ENCODE measurements at places on chromosomes 7 and 10.

DNA sequence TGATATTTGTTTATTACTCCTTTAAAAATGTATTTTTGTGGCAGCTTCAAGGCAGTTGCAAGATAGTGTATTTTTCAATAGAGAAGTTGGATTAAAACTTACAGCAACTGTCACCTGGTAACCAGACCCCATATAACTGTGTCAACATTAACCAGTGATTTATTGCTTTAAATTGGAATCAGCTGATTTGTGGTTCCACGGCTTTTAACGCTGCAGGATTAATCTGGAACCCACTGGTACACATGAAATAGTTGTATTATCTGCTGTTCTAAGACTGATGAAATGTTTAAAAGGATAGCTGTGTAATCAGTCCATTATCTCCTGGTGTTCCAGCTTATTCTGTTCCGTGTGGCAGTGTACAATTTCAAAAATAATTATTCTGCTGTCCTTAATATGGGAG lies 180.2 kb downstream of the CELF2 start:
- no peak for DNase-seq

DNA sequence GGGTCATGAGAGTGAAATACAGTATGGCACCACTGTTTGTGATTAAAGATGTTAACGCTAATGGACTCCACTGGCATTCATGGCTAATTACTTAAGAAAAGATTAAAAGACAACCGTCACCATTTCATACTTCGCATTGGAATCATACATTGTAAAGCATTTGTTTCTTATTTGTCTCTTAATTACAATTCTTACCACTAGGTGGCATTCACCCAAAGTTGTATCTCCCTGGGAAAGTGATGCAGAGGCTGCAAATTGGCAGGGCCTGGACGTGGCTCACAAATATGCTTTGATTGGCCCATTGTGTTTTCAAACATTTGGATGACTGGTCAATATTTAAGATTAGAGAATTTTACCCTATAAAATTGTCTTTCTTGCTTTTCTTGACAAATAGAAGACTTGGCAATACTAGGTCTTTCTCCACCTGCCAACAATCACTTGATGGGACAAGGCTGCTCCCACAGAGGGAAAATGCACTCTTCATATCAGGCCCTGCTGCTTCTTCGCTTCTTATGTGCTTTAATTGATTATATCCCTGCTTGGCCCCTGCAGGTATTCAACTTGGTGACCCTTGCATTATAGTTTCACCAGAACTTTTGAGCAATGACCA lies 72.1 kb upstream of the STARD3NL start:
- no peak for DNase-seq

DNA sequence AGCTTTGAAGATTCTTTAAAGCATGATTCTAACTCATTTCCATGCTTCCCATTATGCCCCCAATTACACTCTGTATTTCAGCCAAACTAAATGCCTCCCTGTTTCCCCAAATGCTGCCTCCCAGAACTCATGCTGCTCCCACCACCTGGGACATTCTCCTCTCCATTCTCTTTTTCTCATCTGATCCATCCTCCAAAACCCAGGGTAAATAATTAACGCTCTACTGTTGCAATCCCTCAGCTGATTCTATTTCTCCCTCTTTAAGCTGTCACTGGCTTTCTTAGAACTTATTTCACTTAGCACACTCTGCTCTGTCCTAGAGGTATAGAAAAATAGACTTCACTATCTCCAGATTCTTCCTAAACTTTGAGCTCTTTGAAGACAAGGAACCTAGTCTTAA lies 104.7 kb downstream of the ICA1 start:
- DNase-seq, result no peak

- no peak for DNase-seq
Measured at GRCh38 chr10:112189465-112189864, 5.9 kb upstream of the GPAM start.

GRCh38 chr10:95559471-95559870 lies 1.7 kb downstream of the SORBS1 start:
- DNase-seq, result no peak

- no peak for DNase-seq
Measured at GRCh38 chr10:59894114-59894513, 12.2 kb downstream of the CCDC6 start.

GRCh38 chr7:33716581-33717477 lies 188.5 kb upstream of the BMPER start:
- DNase-seq, result no peak

DNA sequence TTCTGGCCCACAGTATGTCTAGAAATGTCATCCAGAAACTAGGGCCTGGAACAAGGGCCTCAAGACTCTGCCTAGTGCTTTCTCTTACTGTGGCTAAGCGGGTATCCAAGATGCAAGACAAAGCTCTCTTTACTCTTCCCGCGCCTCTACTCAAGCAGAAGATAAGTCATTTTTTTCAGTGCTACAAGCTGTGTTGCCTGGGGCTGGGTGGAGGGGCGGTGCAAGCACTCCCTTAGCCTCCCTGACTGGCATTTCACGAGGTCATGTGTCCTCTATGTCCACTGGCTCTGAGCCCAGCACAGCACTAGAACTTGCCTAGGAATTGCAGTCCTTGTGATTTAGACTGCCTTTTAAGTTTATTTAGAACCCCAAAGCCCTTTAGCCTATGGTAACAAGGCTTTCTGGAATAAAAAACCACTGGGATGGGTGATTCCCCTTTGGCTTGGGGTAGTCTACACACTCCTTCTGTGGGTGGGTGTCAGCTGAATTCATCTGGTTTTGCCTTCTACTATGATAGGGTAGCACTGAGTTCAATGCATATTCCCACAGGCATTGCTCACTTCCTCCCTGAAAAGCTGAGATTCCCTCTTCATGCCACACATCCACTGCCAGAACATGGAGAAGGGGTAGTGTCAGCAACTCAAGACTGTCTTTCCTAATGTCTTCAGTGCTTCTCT lies 371.8 kb upstream of the KCND2 start:
- DNase-seq, result no peak

DNA sequence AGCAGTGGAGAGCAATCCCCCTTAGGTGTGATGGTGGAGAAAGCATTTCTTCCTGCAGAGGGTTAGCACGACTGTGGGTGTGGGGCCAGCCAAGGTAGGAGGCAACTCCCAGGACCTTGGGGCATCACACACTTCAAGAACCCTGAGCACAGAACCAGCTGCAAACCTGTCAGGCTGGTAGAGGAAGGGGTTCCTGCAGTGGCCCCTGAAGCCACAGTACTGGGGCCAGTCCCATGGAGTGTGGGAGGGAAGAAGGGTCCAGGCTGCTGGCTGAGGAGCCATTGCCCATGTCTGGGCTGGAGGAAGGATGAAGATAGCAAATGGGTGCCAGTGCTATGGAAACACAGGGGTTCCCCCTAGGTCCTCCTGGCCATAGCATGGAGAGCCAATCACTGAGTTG lies 110.5 kb downstream of the VWC2 start:
- no peak for DNase-seq

DNA sequence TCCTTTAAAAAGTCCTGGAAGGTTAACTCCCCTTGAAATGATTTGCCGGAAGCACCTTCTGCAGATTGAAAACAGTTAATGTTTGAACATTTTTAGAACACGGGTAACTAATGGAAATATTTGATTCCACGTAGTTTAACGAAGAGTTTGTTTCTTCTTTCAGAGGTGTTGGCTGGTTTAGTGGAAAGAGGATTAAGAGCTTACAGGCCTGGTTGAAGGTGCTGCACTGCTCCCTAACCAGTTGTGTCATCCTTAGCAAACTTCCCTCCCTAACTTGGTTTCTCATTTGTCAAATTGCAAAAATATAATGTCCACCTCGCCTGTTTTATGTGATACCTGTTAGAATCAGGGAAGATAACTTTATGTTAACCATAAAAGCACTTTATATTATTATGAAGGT lies 243.0 kb upstream of the FZD8 start:
- no peak for DNase-seq

GRCh38 chr7:140684066-140684950 lies 11.6 kb downstream of the ADCK2 start:
- no peak for DNase-seq

DNA sequence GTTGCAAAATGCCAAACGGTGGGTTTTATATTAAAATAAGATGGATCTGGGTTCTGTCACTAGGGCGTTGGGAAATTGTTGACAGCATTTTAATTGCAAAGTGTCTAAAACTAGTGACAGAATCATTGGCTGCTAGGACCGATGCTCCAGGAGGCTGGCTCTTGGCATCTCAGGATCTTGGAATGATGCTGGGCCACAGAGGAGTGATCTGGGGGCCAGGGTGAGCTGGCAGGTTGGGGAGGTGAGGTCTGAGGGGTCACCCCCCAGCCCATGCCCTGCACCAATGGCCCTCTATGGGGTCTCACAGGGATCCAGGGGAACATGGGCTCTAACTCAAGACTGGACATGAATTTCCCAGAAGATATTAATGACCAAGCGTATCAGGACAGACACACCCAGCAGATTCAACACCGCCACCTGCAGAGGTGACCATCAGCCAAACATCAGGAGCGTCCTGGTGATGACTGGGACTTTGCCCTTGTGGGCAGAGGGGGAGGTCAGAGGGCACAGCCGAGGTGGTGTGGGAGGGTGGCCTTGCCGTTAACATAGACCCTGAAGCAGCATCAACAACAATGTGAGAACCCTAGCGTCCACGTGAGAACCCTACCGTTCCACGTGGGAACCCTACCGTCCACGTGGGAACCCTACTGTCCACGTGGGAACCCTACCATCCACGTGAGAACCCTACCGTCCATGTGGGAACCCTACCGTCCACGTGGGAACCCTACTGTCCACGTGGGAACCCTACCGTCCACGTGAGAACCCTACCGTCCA lies 89.0 kb upstream of the PPP2R2D start:
- no peak for DNase-seq

GRCh38 chr10:33335801-33336581 lies 1.5 kb upstream of the NRP1 start:
- no peak for DNase-seq

DNA sequence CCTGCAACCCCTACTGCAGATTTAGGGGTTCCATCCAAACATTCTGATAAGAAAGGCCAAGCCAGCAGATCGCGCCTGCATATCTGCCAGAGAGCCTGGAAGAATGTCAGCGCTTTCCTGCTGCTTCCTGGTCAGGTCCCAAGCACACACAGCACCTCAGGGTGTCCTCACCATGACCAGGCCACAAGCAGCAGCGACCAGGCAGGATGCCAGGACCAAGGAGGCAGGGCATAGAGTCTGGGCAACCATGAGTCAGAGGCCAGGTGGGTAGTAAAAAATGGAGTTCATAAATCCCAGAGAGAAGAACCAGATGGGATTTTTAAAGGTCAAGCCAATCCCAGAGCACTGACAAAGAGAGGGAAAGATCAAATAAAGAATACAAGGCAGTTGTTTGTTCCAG lies 5.5 kb upstream of the FAM131B start:
- no peak for DNase-seq

DNA sequence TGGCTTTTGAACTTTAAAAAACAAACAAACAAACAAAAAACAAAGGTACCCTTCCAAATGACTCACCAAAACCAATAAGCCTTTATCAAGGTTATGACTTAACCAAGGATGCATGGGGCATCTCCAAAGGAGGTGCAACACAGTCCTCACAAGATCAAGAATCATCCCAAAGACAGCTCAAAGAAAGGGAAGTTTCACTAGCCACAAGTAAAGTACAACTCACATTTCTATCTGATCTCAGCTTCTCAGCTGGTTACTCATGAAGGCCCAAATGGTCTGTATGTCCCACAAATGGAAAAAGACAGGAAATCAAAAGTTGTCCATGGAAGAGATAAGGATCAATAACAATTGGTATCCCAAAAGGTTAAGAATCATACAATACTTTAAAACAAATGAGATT lies 6.0 kb upstream of the MKLN1 start:
- DNase-seq, result no peak

Data from activated CD8-positive, alpha-beta memory T cell treated with anti-CD3 and anti-CD28 coated beads for 1 hour (primary cell).